ENCODE measurements at places on chromosomes 3 and 15.

DNA sequence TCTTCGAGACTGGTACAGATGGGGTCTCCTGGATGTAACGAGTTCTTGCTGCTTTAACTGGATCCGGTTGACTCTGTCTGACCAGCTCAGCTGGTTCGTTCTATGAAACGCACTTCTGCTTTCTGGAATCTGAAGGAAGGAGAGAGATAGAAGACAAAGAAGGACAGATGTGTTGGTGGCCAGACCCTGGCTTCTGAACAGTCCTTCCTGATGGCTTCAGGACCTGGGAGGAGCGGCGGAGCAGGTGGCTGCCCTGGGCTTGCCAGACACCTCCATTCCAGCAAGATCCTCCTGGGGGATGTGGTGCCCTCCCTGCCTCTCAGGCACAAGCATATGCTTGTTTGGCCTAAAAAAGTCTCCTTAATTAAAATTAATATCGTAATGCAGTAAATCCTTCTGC, 99.9 kb downstream of the APBA2 start:
- DNase-seq: no peak

DNA sequence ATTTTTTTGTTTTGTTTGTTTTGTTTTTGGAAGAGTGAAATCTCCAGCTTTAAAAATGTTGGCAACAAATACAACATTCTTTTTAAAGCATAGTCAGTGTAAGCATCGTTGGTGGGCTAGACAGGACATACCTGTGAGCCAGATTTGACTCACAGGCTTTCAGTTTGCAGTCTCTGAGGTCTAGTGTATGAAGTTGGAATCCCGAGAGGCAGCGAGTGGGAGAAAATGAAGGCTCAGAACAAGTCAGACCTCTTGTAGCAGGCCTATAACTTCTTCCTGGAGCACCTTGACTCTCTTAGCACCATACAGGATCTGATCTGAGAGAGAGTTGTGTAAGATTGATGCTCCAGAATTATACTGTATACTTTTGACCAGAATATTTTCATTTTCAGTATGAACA, 60.2 kb downstream of the CNTN4 start:
- DNase-seq: no peak

DNA sequence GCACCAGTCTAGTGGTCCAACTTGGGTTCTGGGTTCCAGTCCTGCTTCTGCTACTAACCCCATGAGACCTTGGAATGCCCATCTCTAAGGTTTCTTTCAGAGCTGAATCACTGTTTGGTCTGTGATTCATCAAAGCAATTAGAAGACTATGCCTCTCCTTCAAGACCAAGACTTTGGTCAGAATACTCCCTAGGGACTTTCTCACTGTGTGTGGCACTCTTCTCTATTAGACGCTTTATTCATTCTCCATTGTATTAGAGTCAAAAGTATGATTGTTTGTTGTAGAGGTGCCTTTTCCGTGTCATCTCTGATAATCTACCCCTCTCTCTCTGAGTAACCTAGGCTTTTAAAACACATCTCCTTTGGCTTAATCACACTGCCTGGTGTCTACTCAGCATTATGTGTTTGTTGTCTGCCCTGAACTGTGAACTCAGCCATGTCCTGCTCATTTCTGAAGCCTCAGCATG, 90.5 kb downstream of the LPP start:
- no peak for DNase-seq

GRCh38 chr3:140290105-140290504, 355.1 kb downstream of the CLSTN2 start:
- DNase-seq: no peak

DNA sequence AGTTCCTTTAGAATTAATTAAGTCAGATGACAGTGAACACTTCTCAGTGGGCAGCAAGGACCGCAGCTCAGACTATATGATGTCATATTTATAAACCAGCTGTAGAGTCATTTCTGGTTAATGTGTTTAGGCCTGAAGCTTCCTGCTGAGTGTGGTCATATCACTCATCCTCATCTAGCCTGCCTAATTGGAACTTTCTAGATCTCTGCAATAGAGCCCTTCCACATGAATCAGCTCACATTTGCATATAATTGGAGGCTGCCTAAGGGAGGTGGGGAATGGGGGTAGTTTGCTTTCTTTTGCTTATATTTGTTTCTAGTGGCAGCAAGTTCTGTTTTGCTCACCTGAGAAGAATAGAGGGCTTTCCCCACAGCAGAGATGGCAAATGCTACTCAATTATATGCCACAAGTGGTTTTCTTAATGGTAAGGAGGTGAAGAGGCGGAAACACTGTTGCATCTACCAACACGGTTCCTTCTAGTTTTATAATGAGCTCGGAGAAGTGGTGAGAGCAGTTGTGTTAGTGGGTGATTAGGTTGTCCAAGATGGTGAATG, 148.1 kb downstream of the KLHL25 start:
- peak; percentile 41 for DNase-seq

GRCh38 chr15:61173899-61174689, 55.0 kb downstream of the RORA start:
- no peak for DNase-seq

DNA sequence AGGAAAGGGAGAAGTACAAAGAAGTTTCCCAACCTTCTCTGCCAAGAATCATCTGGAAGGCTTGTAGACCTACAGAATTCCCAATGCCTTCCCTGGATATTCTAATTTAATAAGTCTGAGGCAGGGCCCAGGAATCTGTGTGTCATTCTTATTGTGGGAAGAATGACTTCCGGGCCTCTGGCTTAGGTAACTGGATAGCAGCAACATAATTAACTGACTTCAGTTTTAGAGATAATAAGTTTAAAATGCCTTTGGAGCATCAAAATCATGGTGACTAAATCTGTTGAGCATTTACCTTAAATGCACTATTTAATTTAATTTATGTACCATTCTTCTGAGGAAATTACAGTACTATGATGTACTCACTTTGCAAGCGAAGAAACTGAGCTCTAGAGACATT, 44.3 kb upstream of the TM4SF1 start:
- DNase-seq: no peak

All from CD4-positive, alpha-beta T cell treated with Interleukin-6 at 100 ng/mL for 8 hours (primary cell).